NCI-H1436 treated with DMSO at 0.1 percent for 48 hours (cell line): ENCODE measurements at places on chromosomes 7 and 10.

DNA sequence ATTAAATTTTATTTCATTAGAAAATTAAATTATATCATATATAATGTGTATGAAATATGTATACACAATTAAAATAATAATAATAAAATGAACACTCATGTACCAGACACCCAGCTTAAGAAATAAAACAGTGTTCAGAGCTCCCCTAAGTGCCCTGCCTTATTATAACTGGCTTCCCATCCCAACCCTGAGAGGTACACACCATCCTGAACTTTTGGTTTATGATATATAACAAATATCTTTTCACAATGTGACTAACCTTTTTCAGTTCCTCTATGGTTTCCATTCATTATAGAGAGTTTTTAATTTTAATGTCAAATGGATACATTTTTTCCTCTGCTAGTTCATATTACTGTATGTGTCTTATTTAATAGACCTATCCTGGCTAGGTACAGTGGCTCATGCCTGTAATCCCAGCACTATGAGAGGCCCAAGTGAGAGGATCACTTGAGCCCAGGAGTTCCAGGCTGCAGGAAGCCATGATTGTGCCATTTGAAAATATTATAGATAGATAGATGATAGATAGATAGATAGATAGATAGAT is 24.0 kb upstream of the STEAP2 start:
- DNase-seq = no peak

GRCh38 chr7:137999496-138000080 is 2.3 kb downstream of the CREB3L2 start:
- no peak for DNase-seq

DNA sequence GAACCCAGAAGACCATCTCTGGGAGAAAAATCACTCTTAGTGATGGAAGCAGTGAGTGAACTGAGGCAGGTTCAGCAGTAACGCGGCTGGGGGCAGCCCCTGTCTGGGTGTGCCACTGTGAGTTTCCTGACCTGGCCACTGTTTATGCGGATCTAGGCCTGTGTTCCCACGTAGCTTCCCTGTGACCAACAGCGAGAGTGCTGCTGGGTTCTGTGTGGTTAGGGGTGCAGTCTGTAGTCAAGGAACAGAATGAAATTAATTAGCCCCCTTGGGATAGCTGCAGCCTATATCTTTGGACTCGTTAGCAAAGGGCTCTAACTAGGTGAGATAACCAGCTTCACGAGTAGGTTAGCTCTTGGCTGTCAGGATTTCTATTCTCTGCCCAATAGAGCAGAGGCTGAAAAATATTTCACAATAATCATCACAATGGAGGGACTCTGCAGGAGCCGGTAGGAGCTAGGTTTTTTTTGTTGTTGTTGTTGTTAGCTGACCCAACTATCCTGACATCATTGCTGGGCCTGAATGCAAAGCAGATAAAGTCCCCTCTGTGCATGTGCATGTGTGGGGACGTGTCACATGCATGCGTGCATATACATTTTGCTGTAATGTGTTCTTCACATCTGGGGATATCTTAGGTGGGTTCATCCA is 164.9 kb downstream of the TMEM178B start:
- DNase-seq = no peak

- DNase-seq = no peak
Observed at GRCh38 chr10:53379956-53380355, 607.4 kb upstream of the MBL2 start.

DNA sequence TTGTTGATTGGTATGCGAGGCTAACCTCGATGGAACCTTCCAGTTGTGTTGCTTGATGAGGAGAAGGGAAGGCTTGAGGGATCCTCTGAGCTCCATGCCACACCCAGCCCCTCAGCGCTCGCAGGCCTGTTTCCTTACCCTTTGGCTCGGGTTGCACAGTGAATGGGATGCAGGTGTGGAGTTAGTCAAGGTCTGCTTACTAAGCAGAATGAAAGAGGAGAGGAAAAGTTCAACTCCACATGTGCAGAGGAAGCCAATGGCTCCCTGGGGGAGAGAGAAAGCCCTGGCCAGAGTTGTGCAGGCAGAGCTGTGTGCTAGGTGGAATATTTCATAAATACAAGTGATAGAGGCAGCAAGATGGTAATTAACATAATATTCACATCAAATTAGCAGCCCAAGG is 85.5 kb downstream of the JCAD start:
- no peak for DNase-seq

- no peak for DNase-seq
Observed at GRCh38 chr10:34721208-34721840, 93.8 kb downstream of the PARD3 start.

GRCh38 chr10:104301907-104302690 is 33.1 kb downstream of the GSTO2 start:
- no peak for DNase-seq

- peak; percentile 62 for DNase-seq
Observed at GRCh38 chr10:132518572-132519381, 18.8 kb upstream of the INPP5A start.

DNA sequence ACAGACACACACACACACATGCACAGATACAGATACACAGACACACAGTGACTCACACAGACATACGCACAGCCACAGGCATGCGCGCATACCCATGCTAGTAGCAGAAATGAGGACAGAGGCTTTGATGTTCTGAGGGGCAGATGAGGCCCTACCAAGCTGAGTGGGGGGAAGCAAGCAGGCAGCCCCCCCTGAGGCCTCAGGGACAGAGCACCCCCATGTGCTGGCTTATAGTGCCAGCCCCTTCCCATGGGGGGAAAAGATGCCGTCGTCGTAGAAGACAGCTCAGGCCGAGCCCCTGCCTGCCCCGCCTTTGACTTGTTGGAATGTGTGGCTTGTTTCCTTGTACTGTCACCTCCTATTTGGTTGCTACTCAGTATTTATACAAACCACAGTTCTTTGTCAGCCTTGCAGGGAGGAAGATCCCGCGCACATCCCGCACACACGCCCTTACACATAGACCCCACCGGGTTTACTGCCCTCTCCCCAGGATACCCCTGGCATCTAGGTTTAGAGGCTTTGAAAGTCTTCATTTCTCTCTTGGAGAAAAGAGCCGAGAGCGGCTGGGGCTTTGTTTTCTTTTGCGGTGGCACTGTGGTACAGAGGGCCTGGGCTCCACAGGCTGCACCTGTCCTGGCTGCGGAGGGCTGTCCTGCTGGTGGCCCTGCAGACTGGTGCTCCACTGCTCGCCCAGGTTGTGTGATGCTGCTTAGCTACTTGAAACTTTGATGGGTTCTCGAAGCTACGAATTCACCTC is 112.5 kb downstream of the DOCK1 start:
- no peak for DNase-seq

DNA sequence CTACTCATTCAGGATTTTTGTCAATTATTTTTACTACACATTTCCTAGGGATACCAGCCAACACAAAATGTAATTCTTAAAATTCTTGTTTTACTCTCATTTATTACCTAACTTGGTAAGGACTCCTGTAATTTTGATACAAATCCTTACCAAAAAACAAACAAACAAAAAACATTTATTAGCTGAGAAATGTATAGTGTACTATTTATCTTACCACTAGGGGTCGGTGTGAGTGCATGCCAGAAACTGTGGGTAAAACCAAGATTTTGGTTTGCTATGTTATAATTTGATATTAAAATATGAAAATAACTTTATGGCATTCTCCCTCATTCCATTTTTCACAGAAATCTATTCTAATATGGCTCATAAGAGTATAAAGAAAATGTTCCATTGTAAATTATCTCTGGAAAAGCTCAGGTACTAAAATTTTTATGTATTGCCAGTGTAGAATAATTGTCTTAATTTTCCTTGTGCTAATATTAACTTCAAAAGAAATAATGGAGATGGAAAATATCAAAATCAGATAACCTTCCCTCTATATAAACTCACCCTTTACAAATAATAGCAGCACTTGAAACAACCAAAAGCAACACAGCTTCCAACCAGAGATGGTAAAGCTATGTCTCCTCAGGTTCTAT is 290.8 kb upstream of the PCDH15 start:
- no peak for DNase-seq

DNA sequence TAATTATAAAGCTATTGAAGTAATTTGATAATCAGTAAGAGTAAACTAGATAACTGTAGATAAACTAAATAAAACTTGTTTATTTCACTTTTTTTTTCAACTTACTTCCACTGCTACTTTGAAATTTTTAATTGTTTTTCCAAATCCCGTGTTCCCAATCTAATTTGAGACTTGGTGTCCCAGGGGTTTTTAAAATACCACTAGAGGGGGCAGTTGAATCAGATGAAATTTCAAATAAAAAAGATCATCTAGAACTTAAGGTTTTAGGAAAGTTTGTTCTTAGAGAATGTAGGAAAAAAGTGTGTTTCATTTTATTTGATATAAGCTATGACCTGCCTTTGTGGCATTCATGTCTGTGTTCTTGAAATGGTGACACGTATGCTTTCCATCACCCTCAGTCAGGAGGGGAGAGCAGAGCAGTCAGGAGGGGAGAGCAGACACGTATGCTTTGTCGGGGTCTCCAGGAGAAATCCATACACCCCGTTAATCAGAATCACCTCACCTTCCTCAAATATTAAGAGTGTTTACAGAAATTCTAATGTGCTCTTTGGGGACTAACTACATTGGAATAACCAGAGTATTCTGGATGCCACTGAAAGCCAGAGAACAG is 49.9 kb downstream of the C10orf67 start:
- no peak for DNase-seq

GRCh38 chr10:92972886-92973285 is 87.7 kb upstream of the CYP26C1 start:
- no peak for DNase-seq

DNA sequence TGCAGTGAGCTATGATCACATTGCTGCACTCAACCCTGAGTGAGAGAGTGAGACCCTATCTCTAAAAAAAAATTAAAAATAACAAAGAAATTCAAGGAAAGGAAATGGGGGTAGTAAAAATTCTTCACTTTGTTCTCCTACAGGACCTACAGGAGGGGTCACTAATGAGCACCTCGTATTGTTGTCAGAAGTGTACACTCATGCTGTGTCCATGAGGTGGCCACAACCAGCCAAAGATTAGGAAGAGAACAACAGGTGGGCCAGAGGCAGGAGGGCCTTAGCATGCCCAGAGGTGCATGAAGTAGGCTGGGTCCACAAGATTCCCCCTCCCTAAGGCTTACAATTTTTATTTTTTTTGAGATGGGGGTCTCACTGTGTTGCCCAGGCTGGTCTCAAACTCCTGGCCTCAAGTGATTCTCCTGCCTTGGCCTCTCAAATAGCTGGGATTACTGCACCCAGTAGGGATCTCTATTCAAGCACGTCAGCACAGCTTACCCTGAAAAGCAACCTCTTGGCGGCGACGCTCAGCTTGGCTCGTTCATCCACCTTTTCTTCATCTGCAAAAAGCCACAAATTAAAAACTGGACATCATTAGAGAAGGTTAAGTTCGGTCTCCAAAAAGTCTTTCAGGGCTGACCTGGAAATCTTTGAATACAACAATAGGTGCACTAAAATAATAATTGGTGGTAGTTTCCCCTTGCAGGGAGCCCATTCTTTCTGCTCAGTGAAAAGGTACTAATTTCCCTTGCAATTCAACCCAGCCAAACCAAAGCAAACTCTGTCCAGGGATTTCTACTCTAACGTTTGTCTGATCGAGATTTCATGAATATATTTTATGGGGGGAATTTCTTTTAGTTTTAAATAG is 104.4 kb downstream of the SVIL start:
- DNase-seq = no peak

DNA sequence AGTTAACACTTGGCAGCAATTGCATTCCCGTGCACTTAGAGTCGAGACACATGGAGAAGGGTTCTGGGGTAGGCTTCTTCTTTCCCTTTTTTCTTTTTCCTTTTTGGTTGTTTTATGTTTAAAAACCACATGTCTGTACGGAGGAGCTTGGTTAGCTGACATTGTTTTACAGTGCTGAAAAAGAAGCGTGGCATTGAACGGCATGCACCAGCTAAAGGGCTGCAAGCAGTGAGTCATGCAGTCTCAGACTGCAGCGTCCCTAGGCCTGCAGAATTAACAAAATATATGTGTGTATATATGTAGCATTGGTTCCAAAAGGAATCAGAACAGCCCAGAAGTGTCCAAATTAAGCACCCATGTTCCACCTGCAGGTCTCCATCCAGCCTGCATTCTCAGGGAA is 211.0 kb downstream of the TCF7L2 start:
- no peak for DNase-seq

- no peak for DNase-seq
Observed at GRCh38 chr7:49766966-49767365, 6.5 kb upstream of the VWC2 start.

- no peak for DNase-seq
Observed at GRCh38 chr7:130642383-130642782, 26.2 kb downstream of the COPG2 start.

DNA sequence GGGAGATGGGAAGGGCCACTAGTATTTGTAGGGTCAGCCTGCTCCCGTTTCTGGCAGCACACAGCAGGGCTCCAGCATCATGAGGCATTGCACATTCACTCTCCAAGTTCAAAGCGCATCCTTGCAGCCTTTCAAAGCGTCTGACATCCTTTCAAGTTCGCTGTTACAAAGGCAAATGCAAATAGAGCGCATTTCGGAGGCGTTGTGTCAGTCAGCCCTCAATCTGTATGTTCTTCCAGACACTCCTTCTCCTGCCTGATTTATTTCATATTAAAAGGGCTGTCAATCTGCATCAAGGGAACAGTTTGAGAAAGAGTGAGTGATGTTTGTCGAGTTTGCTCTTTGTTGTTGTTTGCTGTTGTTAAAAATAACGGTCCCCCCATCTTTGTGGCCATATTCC is 188.5 kb downstream of the SNX10 start:
- DNase-seq = no peak

DNA sequence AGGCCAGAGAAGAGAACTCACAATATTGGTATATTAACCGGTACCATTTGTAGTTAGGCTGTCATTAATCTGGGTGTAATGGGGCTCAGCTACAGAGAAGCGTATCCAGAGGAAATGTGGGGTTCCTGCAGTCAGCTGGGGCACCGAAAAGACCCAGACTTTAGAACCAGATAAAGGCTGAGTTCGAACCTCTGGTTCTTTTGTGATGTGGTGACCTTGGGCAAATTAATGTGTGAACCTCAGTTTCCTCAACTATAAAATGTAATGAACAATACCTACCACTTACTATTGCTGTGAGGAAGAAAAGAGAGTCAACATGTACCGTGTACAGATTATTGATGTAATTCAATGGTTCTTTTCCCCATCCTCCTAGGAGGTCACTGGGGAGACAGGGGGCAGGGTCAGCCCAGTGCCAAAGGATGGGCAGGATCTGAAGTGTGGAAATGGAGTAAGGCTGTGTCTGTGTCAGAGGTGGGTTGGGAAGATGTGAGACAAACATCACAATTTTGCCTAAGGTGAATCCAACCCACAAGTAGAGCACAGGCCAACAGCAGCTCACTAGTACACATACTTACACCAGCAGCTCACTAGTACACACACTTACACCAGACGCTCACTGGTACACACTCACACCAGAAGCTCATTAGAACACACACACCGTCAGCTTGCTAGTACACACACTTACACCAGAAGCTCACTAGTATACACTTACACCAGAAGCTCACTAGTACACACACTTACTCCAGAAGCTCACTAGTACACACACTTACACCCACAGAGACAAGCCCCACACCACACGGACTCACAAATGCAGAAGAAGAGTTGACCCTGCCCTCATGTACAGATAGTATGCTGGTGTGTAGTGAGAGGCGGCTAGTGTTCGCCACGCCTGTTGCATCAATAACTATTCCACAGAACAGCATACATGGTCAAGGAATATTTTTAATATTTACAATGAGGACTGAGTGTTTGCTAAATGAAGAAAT is 28.0 kb downstream of the PRSS2 start:
- DNase-seq = no peak
